ENCODE measurements at places on chromosomes 3 and 15. TPM values are rescaled to one million over a fixed set of nuclear protein-coding genes. Genes with fewer than 3 reads are reported as not detected.

Gene IGDCC3
- total RNA-seq = not detected

Gene DUOX2
- total RNA-seq = not detected

Gene TMEM207
- total RNA-seq = not detected

Gene TMC3
- not detected for total RNA-seq

Gene TRPM7
- 66.8 TPM for total RNA-seq

Gene MEIS2
- total RNA-seq = 51.1 TPM

Gene ITIH4
- 3.3 TPM for total RNA-seq

Gene EEF1AKMT4
- 2.0 TPM for total RNA-seq

Gene SLC51B
- 1.5 TPM for total RNA-seq

Gene CCR3
- total RNA-seq = 0.33 TPM

Gene ZNF80
- total RNA-seq = not detected

Gene C2CD4A
- not detected for total RNA-seq

Gene GOLGA8R
- 3.9 TPM for total RNA-seq

Gene CYP1A2
- total RNA-seq = not detected

Measured in smooth muscle cell of trachea (primary cell).